ENCODE measurements at places on chromosomes 1 and 21.

GRCh38 chr1:219090607-219091006 lies 83.1 kb upstream of the LYPLAL1 start:
- DNase-seq: no peak

DNA sequence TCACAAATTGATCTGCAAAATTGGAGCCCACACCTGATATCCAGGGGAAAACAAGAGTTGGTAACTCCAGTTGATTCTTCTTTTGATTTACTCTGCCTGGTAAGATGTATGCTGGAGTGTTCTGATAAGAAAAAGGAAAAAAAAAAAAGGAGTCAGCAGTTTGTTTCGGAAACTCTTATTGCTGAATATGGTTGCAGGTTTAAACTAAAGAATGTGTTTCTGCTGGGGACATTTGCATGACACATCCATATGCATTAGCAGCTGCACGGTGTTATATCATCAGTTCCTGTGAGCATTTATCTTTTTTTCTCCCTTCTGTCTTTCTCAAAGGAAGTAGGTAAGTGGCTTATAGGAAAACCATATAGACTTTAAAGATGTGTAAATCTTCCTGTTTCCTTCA lies 418.5 kb upstream of the ESRRG start:
- DNase-seq: no peak

DNA sequence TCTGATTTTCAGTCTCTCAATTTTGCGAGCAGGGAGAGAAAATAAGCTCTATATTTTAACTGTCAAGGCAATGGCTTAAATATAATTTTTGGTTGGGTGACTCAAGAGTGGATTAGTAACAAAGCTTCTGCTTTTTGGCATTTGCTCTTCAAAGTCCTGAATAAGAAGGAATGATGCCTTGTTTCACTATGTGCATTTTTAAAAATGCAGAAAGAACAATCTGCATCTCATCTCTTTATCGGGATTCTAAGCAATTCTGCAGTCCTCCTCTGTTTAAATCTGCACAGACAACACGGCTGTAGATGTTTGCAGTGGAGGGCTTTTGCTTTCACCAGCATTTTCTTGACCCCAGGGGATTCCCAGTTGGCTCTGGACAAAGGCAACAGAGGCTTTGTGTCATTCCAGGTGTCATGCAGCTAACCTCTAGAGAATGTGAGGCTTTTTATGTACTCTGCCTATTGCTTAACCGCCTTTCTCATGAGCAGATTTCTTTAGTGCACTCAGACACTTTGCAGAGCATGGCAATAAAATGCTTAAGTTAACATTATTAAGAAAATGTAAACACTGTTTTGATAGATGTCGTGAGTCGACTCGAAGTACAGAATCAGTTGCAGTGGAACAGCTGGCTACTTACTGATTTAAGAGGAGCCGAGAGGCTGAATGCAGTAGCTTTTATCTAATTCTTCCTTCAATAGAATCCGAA lies 783.2 kb upstream of the NEGR1 start:
- DNase-seq: no peak

GRCh38 chr1:218467101-218468072 lies 122.3 kb downstream of the TGFB2 start:
- DNase-seq: peak; percentile 95

DNA sequence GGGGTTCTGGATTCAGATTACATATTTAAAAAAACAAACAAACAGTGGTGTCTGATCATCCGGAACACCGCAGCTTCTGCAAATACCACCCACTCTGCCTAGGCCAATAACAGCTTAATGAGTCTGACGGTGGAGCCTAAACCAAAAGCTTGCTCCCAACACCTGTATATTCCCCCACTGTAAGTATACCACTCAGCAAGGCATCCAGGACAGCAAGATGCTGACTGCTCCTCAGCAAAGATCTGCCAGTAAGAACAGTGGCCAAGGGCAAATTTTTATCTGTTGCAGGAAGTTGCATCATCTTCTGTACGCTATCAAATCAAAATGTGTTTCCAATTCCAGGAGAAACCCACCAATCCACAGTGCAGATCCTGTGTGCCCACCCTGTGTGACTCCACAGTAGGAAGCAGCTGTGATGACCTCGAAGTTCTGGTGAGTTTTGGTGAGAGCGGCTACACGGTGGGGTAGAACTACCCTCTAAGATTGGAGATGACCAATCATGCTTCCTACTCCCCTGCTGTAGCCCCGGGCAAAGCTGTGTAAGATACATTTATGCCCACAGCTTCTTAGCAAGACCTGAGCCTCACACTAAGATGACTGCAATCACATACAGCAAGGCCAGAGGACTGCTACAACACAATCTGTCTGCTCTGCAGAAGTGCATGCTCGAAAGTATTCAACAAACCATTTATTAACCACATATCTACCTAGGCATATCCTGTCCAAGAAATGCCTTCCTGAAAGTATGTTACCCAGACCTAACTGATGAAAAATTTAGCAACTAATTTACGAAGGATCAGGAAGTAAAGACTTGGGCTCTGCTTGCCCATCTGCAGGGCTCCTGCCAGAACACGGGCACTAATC lies 30.5 kb downstream of the SIPA1L2 start:
- no peak for DNase-seq

- DNase-seq: peak; percentile 35
These were observed 14.0 kb downstream of the GTF2B start for GRCh38 chr1:88877382-88877825.

DNA sequence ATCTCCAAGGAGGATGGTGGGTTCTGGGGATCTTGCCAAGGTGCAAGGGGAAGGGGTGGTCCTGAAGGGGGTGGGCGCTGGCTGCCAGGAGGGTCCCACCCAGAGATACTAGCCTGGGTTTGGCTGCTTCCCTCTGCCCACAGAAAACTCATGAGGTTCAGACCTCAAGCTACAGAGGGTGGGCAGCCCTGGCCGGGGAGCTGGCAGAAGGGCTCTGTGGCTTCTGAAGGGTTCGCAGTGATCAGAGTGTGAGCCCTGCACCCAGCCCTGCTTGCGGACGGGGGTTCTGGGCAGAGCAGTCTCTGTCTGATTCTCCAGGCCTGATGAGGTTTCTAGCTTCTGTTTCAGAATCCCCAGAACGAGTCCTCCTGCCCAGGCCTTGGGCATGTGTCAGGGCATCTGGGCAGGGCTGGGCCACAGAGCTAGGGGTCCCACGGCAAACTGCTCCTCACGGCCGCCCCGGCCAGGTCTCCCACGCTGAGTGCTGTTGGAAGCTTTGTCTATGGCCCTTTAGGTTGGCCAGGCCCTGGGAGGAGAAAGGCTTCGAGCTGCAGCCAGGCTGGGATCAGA lies 635 bp upstream of the MMEL1 start:
- DNase-seq: no peak

DNA sequence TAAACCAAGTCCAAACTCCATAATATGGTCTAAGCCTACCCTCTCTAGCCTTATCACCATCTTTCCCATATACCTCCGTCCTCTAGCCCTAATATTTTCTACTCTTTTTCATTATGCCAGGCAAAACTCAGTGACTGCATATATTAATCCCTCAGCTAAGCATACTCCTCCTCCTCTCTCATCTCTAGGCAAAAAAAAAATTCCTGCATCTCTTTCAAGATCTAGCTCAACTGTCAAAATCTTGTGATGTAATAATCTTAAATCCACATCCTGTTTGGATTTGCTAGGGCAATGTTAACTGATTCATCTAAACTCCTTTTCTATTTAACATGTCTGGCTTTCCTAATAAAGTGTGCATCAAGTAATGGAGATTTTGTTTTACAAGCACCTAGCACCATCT lies 20.4 kb downstream of the PRPF38A start:
- peak; percentile 25 for DNase-seq

DNA sequence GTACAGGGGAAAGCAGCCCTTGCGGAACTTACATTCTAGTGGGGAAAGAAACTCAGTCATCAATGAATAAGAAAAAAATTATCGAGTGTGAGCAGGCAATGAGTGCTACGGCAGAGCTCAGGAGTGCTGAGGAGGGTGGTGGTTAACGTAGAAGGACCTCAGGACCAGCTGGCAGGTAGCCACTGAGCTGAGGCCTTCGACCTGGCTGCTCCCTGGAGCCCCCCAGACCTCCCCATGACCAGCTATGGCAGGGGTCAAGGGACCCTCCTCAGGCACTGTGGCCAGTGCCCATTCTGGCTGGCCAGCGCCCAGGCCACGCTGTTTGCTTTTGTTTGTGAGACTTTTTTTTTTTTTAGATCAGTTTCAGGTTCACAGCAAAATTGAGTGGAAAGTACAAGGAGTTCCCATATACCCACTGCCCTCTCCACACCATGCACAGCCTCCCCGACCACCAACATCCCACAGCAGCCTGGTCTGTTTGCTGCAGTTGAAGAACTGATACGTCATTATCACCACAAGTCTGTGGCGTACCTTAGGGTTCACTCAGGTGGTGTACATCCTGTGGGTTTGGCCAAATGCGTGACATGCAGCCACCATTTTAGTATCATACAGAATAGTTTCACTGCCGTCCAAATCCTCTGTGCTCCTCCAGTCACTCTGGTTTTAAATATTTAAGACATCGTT lies 11.8 kb upstream of the TTC22 start:
- no peak for DNase-seq

- no peak for DNase-seq
These were observed 2.2 kb upstream of the EPHA2 start for GRCh38 chr1:16158025-16158424.

DNA sequence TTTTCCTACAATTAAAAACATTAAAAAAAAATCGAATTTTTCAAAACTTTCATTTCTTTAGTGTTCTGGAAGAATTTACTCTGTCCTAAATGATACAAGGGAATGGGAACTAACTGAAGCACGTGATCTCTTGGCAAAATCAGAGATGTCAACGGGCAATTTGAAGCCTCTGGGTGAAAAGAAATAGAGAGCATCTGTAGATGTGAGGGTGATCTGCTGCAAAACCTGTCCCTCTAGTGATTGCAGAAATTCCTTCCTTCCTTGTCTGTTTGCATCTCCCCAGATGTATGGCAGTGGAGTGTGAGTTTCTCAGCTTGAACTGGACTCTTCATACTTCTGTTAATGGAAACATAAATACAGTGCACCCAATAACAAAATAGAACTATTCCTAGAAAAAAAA lies 100.5 kb upstream of the S1PR1 start:
- DNase-seq: no peak

DNA sequence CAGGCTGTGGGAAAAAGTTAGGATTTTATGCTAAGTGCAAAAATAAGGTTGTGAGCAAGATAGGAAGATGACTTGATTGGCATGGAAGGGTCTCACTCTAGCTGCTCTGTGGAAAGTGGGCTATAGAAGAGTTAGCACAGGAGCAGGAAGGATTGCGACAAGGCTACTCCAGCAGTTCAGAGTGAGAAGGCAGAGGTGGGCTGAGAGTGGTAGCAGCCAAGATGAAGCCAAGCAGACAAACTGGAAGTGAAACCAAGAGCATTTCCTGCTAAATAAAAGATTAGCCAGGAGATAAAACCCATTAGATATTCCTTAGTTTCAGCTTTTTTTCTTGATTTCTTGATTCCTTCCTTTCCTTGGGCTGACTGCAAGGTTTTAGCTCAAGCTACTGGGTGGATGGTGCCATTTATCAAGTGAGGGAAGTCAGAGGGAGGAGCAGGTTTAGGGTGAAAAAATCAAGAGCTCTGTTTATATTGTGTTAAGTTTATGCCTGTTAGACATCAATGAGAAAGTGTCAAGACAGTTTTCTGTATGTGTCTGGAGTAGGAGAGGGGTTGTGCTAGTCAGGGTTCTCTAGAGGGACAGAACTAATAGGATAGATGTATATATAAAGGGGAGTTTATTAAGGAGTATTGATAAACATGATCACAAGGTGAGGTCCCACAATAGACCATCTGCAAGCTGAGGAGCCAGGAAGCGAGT lies 33.1 kb upstream of the ZNF644 start:
- no peak for DNase-seq

GRCh38 chr1:115781851-115782250 lies 13.3 kb upstream of the CASQ2 start:
- no peak for DNase-seq

DNA sequence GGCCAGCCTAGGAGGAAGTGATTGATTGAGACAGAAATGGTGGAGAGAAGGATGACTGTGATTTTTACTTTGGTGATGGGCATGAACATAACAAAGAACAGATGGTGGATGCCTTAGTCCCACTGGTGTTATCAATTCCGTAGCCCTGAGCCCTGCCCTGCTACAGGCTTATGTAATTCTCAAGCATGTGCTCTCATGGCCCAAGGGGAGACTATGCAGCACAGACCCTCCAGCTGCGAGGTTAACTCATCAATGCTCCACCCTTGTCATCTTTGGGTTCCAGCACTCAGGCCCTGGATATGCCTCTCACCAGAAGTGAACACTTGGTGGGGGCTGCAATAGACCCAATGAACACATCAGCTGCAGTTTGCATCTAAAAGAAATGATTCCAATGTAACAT lies 62.7 kb upstream of the LRRC8D start:
- DNase-seq: no peak

- no peak for DNase-seq
These were observed 70.9 kb downstream of the ITPKB start for GRCh38 chr1:226668173-226668560.

DNA sequence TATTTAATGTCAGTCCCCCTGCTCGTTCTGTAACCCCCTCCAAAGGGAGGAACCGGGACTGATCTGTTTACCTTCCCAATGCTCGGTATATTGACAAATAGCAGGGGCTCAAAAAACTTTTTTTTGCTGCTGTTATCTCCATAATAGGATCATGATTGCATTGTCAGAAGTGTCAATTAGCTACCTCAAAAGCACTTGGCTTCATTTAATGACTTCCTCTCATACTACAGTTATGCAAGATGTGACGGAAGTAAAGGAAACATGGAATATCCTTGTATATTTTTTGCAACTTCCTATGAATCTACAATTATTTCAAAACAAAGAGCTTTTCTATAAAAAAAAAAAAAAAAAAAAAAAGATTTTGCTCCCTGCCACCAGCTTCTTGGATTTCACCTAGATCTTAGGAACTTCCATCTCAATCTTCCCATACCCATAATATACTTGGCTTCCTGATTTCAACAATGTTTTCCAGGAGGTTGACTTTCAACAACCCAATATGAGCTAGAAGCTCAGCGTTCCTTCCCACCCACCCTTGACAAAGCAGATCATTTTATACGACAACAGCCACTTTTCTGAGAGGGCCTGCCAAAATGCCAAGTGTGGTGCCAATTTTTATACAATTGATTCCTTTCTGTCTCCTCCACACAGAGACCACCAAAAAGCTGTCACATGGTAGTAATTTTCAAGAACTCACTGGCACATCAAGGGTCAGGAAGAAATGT lies 71.7 kb downstream of the SETD4 start:
- no peak for DNase-seq

DNA sequence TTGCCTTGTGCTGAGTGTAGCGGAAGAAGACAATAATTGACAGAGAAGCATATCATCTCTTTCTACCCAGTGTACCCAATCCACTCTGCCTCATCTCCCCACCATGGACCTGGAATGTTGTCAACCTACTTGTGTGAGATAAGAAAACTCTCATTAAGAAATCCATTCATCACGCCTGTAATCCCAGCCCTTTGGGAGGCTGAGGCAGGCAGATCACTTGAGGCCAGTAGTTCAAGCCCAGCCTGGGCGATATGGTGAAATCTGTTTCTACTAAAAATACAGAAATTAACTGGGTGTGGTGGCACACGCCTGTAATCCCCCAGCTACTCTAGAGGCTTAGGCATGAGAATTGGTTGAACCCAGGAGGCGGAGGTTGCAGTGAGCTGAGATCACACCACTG lies 209.6 kb downstream of the PBX1 start:
- DNase-seq: no peak

- no peak for DNase-seq
These were observed 22.7 kb upstream of the LGALS8 start for GRCh38 chr1:236501093-236501492.
